Activated naive CD4-positive, alpha-beta T cell treated with anti-CD3 and anti-CD28 coated beads, Interleukin-2, amount 10 ng/mL, durations not matched to agents 7 days and 5 days (primary cell): ENCODE measurements at places on chromosomes 16 and 17.

DNA sequence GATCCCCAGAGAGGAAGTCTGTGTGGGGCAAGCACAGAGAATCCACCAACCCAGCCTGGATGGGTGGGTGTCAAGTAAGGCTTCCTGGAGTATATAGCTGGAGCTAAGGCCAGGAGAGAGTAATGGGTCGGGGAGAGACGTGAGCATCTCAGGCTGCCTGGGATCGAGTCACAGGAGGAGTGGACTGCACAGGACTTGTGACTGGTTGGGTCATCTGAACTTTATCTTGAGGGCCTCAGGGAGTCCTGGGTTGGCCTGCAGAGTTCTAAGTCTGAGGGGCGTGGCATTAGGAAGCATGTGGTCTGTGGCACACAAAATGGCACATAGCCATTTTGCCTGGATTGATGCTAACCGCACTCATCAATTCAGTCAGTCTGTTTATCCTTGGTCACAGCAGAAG, 1.5 kb downstream of the PLA2G15 start:
- DNase-seq = no peak

- no peak for DNase-seq
These were observed 6.1 kb downstream of the HROB start for GRCh38 chr17:44147812-44148211.

GRCh38 chr17:45093444-45094110, 32.5 kb downstream of the NMT1 start:
- DNase-seq = no peak

GRCh38 chr17:63634163-63634562, 11.9 kb downstream of the MAP3K3 start:
- no peak for DNase-seq

DNA sequence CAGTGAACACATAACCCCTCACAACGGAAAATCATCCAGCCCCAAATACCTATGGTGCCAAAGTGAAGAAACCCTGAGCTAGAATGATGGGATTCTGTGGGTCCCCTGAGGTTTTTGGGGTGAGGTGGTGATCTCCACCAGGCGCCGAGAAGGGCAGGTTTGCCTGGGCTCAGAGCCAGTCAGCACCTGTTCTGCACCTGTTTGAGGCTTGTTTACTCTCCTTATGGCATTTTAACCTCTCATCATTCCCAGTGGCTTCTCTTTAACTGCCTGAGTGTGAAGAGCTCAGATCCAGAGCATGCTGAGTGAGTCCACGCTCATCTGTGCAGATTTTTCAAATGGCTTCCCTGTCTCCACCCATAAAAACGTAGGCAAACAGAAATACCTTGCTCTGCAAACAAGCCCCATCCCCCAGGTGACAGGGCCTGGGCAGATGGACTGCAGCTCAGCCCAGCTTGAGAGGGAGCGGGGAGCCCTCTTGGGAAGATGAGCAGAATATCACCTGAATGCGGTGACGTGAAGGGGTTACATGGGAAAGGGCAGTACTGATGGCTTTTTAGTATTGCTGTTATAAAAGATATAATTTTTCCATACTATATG, 40.1 kb upstream of the CLEC19A start:
- DNase-seq = no peak

- DNase-seq = peak; percentile 89
These were observed 55.8 kb upstream of the FASN start for GRCh38 chr17:82153745-82154375.

GRCh38 chr17:65670667-65671371, 109.4 kb upstream of the AXIN2 start:
- DNase-seq = no peak

- no peak for DNase-seq
These were observed 341.6 kb upstream of the TBX2 start for GRCh38 chr17:61058066-61058465.

DNA sequence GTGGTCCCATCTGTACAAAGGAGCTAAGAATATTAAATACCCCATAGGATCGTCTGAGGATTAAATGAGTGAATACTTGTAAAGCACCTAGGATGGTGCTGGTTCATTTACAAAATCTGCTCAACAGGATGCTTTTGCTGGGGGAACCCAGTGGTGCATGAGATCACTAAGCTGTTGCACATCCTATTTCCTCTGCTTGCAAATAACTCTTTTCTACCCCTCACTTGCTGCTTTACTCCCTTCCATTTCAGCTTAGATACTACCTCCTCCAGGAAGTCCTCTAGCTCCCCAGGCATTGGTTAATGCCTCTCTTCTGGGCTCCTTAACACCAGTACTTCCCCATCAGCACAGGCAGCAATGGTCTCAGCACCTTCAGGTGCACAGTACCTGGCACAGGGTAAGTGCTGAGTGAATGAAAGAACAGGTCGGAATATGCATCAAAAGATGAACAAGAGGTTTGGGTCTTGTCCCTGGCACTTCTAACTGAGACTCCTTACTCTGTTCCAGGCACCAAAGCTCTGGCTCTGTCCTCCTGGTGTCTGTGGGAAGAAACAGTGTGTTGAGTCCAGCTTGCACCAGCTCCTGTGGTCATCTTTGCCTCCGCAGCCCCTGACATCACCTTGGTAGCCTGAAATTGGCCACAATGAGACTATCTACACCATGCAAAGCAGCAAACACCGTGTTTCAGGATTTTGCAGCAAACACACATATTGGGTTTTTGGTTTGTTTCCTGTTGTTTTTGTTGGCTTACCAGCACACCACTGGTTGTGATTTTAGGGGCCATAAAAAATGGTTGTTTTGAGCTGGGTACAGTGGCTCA, 24.1 kb upstream of the IL21R start:
- peak; percentile 46 for DNase-seq

DNA sequence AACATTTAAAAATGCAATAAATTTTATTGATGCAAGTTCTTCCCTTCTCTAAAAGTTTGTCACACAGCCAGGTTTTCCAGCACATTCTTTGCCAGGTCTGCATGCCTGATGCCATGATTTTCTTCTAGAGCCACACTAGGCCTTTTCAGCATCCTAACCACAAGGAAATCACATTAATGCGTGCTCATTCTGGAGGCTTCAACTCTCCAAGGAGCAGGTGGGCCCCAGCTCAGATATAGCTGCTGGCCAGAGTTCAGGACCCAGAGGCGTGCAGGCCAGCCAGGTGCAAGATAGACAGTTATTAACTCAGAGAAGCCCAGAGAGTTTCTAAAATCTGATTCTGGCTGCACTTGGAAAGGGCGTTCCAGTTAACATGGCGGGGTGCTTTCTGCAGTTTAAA, 124.5 kb upstream of the MAF start:
- no peak for DNase-seq

DNA sequence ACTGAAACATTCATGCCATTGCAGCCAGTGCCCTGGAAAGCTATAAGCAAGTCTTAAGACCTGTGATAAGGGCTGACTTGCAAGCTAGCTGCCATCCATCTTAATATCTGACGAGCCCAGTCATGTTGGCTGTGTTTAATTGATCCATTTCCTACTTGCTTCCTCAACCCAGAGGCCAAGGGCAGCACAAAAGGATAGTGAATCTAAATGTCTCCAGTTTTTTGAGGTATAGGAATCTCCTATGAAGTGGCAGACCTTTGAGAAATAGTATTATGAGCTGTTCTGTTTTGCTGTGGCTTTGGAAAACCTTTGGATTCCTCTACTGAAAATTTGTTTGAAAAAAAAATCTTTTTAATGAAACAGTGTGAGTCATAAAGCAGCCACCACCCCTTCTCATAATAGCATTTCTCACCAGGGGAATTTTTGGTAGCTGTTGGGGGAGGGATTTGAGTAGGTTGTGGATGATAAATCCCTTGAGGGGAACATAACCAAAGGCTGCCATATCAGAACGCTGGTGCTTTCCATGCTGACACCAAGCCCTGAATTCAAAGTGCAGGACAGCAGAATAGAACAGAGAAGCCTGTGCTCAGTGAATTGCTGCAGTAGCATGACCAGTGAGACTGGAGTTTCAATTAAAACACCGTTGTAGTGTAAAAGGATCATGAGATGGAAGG, 12.9 kb downstream of the ZNRF1 start:
- DNase-seq = no peak

DNA sequence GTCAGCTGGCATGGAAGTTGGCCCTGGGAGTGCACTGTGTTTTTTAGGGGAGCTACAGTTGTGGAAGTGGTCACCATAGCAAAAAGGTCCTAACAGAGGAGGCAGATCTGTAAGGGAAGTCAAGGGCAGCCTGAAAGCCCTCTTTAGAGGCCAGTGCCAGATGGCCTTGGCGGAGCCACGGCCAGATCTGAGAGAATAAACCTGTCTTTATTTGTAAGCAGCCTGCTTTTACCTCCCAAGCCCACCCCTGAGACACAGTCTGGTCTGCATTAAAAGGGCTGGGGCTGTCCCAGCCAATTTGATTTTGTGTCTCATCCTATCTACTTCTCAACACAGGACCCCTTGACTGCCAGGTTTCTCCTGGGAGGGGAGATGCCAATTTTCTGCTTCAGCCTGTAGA, 51.0 kb upstream of the NOL11 start:
- no peak for DNase-seq

DNA sequence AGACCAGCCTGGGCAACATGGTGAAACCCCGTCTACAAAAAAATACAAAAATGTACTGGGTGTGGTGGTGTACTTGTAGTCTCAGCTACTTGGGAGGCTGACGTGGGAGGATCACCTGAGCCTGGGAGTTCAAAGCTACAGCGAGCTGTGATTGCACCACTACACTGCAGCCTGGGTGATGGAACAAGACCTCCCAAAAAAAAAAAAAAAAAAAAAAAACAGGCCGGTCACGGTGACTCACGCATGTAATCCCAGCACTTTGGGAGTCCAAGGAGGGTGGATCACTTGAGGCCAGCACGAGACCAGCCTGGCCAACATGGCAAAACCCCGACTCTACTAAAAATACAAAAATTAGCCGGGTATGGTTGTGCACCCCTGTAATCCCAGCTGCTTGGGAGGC, 12.7 kb upstream of the APPBP2 start:
- no peak for DNase-seq

DNA sequence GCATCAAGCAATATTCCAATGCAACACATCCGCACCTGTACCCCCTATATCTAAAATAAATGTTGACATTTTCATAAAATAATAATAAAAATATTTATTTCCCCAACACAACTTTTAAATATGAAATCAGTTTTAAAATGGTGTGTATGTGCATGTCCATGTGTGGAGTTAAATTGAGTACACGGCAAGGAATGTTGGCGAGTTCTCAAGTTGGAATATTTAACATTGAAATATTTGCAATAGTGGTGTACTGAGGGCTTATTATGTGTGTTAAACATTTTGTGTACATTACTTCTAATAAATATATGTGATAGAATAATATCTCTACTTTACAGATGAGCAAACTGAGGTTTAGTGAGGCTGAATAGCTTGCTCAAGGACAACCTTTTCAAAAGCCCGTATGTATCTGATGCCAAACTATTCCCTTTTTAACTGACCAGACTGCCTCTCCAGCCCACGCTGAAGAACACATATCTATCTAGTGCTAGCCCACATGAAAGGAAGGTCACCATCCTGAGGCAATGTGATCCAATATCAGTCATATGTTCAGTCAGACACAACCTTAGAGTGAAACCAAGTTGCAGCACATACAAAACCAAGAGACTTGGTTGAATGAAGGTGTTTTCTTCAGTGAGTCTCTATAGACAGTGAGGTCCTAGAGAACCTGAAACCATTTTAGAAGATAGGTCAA, 192.2 kb upstream of the CDH11 start:
- no peak for DNase-seq

GRCh38 chr16:52914428-52914827, 138.3 kb downstream of the CHD9NB start:
- DNase-seq = no peak

- DNase-seq = no peak
These were observed 47.3 kb downstream of the GDE1 start for GRCh38 chr16:19474617-19475016.

DNA sequence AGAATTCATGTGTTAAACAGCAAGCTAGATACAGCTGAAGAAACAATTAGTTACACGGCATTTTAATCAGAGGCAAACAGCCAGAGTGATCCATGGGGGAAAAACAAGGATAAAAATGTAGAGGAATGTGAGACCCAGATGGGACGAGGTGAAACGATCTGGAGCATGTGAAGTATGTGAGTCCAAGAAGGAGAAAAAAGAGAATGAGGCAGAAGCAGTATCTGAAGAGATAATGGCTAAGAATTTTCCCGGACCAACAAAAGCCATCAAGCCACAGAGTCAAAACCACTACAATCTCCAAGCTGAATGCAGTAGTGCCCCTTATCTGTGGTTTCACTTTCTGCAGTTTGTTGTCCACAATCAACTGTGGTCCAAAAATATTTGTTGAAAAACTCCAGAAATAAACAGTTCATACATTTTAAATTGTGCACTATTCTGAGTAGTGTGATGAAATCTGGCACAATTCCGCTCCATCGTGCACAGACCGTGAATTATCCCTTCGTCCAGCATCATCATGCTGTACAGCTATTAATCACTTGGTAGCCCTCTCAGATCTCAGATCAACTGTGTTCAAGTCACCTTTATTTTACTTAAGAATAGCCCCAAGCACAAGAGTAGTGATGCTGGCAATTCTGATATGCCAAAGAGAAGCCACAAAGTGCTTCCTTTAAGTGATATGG, 18.8 kb downstream of the MYH10 start:
- DNase-seq = no peak

- no peak for DNase-seq
These were observed 137.5 kb upstream of the IRX3 start for GRCh38 chr16:54424043-54424451.

- DNase-seq = no peak
These were observed 199.3 kb downstream of the CDH8 start for GRCh38 chr16:61836804-61837393.

GRCh38 chr17:75864448-75864871, 9.3 kb upstream of the WBP2 start:
- DNase-seq = peak; percentile 77
